Left forelimb (tissue), 1 donor: ENCODE measurements at places on chromosomes 2 and 18.

DNA sequence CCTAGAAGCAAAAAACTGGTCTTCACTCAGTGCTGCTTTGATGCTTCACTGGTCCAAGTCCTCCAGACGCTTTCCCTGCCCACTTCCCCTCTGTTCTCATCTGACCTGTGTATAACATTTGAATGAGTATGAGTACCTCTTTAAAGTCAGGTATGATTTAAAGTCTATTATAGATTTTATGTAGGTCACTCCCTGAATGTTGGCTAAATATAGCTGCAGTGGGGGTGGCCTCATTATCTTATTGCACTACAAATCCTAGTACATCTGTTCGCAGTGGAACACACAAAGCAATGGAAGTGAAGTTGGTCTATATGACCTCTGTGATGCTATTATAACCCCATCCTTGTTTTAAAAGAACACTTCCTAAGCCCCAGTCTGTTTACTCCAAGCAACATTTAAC is 33.2 kb downstream of the ARHGEF33 start:
- no peak for DNase-seq

GRCh38 chr2:43491065-43491639 is 104.7 kb downstream of the THADA start:
- no peak for DNase-seq

DNA sequence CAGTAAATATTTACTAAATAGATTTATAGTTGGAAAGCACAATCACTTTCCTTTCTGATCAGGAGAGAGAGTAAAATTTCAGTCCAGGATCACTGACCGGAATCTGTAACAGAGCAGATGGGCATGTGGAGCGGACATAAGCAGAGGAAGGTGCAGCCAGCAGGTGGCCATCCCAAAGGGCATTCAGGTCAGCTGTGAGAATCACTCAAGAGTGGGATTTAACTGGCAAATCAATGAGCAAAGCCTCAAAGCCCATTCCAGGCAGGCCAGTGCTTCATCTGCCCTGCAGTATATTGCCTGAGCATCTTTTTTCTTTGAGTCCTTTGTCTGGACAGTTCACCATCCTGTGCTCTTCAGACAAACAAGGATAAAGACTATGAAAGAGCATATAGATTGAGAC is 166.4 kb upstream of the SLC14A2 start:
- no peak for DNase-seq

DNA sequence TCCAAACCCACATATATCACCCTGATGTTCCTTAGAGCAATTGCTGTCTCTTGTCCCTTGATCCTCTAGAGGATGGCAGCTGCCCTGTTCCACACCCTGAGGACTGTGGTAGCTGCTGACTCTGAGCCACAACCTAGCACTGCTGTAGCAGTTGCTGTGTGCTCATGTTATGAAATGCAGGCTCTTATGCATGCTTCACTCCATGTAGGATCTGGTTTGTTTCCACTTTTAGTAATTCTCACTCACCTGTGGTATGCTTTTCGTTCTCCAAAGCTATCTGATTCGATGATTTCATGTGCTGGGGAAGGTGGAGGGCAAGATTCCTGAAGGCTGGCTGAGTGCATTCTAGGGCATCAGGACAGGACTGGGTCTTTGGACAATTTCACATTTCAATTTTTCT is 649.0 kb upstream of the RAB6C start:
- no peak for DNase-seq

DNA sequence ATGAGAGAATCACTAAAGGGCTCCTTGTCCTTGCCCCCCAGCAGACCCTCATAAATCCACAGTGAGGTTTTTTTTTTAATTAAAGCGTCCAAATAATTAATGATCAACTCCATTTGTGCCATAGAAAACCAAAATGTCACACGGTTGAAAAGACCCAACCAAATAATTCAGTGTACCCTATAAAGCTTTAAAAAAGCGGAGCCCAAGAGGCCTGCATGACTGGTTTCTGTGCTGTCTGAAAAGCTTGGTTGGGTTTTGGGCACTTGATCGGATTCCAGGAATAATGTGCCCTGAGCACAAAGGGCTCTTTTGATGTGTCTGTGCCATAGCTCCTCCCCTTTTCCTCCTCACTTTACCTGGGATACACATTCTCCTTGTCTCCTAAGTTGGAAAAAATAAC is 523.2 kb downstream of the TNS1 start:
- DNase-seq: no peak

- DNase-seq: no peak
Measured at GRCh38 chr2:206218156-206218555, 56.3 kb upstream of the ZDBF2 start.

GRCh38 chr2:167345559-167345958 is 457.3 kb downstream of the XIRP2 start:
- DNase-seq: no peak

DNA sequence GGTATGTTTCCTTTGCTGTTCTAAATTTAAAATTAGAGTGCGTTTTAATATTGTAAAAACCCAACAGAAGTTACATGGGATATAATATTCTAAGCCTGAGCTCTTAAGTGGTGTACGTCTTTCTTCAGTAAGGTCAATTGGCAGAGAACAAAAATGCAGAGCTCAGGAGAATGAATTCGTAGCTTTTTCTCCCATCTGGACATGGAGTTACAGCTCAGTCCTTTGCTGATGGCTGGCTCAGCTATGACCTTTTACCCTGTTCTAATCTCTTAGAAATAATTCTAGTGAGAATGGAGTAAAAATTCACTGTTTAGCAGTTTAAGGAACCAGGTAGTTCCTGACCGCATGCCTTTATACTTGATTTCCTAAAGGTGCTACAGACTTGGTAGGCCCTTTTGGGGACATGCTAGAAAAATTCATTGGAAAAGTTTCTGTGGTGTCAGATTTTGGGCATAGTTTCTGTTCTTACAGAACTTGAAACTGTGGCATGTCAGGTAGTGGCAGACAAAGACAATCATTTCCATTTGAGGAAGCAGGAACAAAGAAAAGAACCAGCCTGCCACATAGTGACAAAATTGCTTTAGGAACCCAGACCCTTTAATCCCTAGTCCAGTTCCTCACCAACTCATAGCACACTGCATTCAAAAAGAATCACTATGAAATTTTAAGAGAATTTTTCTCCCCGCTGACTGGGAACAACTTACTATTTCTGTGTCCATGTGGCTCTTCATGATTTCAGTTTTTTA is 566.8 kb upstream of the ZNF804A start:
- no peak for DNase-seq

DNA sequence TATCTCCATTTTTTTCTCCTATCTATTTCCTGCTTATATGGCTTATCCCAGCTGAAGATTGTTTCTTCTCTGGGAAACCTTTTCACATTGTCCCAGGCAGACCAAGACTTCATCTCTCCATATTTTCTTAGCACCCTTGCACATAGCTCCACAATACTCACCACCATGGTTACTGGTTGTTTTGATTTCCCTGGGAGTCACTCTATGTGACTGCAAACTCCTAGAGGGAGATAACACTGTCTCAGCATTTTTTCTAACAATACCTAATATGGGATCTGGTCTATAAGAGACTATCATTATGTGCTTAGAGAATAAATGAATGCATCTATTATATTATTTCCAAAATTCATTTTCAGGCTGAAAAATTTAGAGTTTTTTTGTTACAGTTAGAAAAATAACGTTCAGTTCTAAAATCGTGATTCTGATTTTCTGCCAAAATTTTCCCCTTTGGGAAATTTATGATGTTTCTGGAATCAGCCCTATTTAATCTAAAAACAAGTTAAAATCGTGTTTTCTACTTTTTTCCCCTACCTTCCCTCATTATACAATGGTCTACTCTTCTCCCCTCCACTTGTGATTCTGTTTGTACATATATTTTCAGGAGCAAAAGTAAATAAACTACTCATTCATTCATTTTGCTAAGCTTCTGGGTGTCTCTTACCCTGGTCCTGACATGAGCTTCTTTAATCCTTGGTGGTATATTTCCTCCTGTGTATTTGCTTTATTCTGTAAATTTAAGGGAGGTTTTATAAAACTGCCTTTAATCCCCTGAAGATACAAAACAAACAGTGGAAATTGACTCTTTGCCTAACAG is 95.4 kb downstream of the HNMT start:
- no peak for DNase-seq

DNA sequence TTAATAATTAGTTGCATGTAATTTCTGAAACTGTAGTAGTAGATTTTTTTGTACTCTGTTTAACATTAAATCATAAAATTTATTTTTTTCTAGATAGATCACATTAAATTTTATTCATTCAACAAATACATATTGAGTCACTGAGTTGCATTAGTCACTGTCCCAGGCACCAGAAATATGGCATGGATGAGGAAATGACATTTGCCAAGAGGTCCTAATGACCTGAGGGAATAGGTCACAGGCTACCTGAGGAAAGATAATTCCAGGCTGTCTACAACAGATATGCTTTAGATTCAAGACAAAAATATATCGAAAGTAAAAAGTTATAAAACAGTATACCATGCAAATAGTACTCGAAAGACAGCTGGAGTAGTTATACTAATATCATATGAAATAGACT is 852.4 kb upstream of the ACVR2A start:
- no peak for DNase-seq

GRCh38 chr2:119201815-119202214 is 21.8 kb upstream of the STEAP3 start:
- DNase-seq: no peak

GRCh38 chr2:15832849-15833680 is 107.3 kb upstream of the MYCN start:
- peak; percentile 20 for DNase-seq

DNA sequence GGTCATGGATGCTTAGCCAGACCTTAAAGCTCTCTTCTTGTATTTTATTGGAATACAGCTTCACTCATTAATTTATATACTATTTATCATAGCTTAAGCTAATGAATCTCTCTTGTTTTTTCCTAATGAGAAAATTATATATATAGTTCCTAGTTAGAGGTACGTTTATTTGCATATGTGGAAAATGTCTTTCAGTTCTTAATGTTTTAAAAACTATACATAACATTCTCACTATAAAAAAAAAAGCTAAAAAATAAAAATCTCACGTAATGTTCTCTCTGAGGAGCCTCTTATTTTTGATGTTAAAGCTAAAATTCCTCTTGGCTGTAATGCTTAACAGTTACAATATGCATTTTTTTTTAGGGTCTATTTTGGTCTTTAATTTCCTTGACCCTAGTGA is 16.6 kb downstream of the UGP2 start:
- DNase-seq: no peak

GRCh38 chr2:10224734-10225133 is 78.0 kb upstream of the HPCAL1 start:
- DNase-seq: peak; percentile 36
